ENCODE measurements at places on chromosomes 12 and 14.

DNA sequence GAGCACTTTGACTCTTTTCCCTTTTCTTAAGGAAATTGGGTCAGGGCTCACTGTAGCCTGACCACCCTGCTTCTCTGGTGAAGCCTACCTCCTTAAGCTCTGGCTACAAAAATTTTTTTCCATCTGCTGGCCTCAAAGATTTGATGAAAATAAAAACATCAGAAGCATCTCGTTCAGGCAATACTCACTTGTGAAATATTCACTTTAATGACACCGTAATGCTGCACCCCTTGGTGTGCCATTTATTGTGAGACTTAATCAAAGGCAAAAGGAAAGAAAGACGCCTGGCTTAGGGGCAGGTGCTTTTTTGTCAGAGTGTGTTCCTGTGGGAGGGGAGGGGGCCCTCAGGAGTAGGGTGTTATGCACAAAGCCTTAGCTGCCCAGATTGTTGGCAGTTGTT, 155.0 kb upstream of the TMPO start:
- no peak for DNase-seq

DNA sequence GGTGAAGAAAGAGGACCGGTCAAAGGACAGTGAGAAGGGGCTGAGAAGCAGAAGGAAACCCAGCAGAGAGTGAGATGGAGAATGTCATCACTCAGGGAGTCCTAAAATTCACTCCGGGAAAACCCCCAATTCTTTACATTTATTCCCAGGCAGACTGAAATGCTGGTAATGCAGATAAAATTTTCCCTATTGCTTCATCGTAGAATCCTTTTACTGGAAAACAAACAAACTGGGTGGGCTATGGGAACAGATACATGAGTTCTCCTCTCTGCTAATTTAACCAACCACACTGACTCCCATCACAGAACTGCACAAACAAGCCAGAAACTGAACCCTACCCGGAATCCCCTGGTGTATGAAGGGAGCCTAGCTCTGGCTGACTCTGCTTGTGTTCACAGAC, 20.9 kb downstream of the HEBP1 start:
- DNase-seq: no peak

GRCh38 chr14:60349663-60350365, 100.8 kb downstream of the PPM1A start:
- peak; percentile 18 for DNase-seq

DNA sequence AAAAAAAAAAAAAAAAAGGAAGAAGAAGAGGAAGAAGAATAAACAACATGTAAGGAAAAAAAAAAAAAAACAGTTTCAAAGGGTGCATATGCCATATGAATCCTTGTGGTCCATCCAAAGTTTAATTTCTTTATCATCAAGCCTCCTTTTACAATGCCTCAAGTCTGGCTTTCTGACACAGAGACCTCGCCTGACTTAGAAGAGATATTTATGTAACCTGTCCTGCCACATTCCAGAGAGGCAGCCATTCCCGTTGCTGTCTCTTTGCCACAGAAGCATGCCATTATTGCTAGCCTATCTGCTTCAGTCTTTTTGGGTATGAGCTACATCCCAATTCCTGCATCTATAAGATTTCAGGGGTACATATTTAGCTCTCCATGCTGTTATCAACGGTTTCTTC, 596.7 kb upstream of the ATP2B1 start:
- no peak for DNase-seq

- DNase-seq: no peak
These were observed 251.0 kb downstream of the FBXL14 start for GRCh38 chr12:1343422-1343821.

All from GM18507 (cell line).